ENCODE measurements at places on chromosomes 2 and 18. TPM values are rescaled to one million over a fixed set of nuclear protein-coding genes. Genes with fewer than 3 reads are reported as not detected.

The GREB1 gene
- total RNA-seq: 2.1 TPM

The AQP4 gene
- not detected for total RNA-seq

The LBX2 gene
- 0.94 TPM for total RNA-seq

The ANKRD30B gene
- 0.23 TPM for total RNA-seq

The POTEF gene
- total RNA-seq: not detected

The RPL31 gene
- 1,836 TPM for total RNA-seq

The TRAK2 gene
- 51.0 TPM for total RNA-seq

The AQP12A gene
- not detected for total RNA-seq

The FZD7 gene
- total RNA-seq: 8.0 TPM

The GKN1 gene
- not detected for total RNA-seq

The PLGLB1 gene
- total RNA-seq: 0.38 TPM

The WBP1 gene
- total RNA-seq: 75.7 TPM

The FOXI3 gene
- not detected for total RNA-seq

The CDK15 gene
- 0.23 TPM for total RNA-seq

The SERTAD2 gene
- total RNA-seq: 3.7 TPM

The ZNF804A gene
- total RNA-seq: under 0.01 TPM

The CSRNP3 gene
- total RNA-seq: 2.1 TPM

The DUSP19 gene
- total RNA-seq: 3.4 TPM

The UNC80 gene
- total RNA-seq: under 0.01 TPM

The MARCO gene
- total RNA-seq: not detected

The HTR2B gene
- total RNA-seq: 14.8 TPM

The REG3A gene
- total RNA-seq: not detected

The SP140 gene
- total RNA-seq: not detected
